ENCODE measurements at places on chromosomes 3 and 15.

DNA sequence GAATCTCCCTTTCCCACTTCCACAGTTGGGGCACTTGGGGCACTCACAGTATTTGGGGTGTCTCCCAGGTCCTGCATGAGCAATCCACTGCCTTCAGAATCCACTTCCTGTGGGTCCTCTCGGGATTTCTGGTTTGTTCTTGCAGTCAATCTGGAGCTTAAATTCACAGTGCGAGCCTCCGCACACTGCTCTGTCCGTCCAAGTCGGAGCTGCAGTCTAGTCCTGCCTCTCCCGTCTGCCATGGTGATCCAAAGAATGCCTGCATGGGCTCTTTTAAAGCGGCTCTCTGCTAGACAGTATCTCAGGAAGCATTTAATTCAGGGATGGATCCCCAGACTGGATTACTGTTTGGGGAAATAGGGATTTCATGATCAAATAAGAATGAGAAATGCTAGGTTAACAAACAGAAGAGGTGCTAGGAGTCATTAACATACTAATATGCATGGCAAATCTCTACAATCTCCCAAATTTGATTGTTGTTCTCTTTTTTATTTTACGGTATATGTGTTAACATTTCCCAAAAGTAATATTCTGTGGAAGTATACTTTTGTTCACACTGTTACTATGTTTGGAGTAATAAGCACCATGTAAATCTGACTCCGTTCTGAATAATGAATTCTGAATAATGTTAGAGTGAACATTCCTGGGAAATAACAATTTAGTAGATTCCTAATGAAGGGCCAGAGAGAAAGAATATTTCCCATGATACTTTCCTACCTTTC, 142.5 kb downstream of the HCN4 start:
- DNase-seq, result no peak

- DNase-seq, result no peak
These were observed 107.9 kb upstream of the FAM174B start for GRCh38 chr15:92763459-92763858.

DNA sequence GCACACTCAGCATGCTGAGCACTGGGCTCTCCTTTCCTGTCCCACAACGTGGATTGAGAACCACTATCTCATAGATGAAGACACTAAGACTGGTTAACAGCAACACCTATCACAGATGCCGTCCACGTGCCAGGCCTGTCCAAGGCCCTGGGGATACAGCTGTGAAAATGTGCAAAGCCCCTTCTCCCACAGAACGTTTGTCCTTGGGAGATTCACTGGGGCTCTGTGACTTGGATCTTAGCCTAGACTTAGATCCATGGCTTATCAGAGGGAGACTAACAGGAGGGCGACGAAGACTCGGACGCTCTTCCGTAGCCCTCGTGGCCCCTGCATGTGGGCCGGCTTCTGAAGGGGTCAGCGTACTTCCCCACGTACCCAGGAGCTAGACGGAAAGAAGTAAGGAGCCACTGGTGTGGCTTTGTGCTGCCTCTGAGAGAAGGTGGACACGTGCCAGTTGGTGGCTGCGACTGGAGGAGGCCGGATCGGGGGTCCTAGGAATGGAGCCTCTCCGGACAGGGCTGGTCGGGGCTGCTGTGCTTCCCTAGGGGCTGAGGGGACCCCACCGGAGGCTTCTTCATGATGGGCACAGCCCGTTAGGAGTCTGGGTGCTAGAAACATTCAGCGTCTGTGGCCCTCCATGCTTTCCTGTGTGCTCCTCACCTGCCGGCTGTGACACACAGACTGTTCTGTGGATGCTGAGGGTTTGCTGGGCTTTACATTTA, 964 bp downstream of the NRROS start:
- DNase-seq, result no peak

GRCh38 chr3:119257654-119258410, 17.2 kb upstream of the B4GALT4 start:
- no peak for DNase-seq

DNA sequence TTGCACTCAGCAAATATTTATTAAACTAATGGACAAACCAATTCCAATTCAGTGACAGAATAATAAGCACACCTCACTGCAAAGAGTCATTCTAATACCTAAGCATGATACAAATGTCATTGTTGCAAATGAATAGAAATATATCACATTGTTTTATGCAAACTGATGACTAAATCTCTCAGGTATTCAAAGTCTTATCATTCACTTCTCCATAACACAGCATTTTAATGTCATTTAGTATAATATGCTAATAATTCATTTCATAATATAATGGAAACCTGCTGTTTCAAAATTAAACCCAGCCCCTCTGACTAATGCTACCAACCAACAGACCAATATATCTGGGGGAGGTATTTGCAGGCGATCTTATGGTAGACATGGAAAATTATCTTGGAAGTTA, 71.8 kb downstream of the FGF7 start:
- no peak for DNase-seq

DNA sequence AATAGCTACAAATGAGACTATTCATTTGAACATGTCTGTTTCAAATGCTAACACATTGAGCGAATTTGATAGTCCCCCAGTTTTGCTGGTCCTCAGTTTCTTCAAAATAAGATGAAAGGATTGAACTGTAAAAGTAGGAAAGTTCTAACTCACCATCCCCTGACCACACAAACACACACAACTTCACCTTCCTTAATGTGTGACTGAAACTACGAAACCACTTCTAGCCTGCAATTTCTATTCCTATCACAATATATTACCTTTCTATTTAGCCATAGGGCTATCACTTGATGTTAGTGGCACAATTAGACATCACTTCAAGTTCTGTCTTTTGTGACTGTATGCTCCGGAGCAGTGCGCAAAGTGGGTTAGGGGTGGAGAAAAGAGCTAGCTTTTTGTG, 14.9 kb downstream of the BTLA start:
- no peak for DNase-seq

DNA sequence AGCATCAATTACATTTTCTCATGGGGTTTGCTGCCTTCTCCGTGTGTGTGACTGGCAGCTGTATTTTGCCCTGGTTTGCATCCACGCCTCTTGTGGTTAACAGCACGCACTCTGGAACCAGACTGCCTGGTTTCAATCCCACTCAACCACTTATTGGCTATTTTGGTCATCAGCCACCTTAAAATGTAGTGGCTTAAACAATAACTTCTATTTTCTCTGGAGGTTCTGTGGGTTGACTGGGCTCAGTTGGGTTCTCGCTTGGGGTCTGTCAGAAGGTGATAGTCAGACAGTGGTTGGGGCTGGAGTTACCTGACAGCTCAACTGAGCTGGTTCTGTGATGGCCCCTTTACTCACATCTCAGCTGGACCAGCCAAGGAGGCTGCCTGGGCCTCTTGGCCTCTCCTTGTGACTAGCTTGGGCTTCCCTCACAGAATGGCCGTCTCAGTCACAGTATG, 36.8 kb downstream of the EHD4 start:
- DNase-seq, result peak; percentile 14

Data from stimulated activated CD4-positive, alpha-beta T cell treated with anti-CD3 and anti-CD28 coated beads, Interleukin-4, amount 100 ng/mL, for 24 hours (primary cell).